A549 (cell line): ENCODE measurements at places on chromosomes 2 and 18.
A peak's percentile ranks its signal among the peaks of the same experiment; 100 is the strongest.

GRCh38 chr2:143823876-143824275 is 694.7 kb downstream of the ARHGAP15 start:
- DNase-seq: no peak

- DNase-seq: peak; percentile 82
Observed at GRCh38 chr2:47016172-47016913, 100.7 kb upstream of the MCFD2 start.

GRCh38 chr18:26703170-26703930 is 155.0 kb upstream of the KCTD1 start:
- DNase-seq: no peak

DNA sequence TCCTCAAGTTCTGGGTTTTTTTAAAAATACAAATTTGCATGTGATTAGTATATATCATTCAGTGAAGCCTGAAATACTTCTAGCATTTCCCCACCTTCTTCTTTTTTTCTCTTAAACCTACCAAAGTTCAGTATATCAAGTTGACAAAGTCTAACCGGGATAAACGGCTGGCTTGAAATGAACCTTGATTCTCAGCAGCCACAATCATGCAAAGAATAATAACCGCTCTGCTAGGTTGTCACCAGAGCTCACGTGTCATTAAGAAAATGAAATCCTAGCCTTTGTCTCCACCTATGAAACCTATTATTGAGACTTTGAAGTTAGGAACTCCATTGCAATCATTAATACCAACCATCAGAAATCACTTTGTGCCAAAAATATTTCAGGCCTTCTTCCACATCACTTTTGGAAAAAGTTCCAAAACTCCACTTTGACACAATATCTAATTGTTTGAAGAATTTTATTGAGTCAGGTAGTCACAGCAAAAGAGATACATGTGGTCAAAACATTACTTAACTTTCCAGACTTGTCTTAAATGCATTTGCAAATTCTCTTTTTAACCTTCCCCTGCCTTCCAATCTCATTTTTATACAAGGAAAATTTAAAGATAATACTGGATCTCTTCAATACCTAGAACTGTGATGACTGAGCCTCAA is 285.6 kb upstream of the ACVR2A start:
- DNase-seq: no peak

DNA sequence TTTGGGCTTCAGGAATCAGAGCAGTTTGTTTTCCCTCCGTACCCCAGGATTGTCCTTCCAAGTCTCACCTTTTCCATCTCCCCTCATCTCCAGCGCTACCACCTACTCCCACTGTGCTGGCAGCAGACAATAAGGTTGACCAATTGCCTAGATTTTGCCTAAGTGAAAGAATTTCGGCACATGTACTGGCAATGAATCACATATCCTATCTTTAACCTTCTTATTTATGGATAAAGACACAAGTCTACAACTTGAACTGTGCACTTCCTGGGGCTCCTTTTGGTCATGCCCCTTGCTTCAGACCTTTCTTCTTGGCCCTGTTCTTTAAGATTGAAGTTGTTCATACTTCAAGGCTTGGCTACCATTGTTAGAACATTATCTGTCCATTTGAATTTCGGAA is 71.4 kb downstream of the KCMF1 start:
- no peak for DNase-seq
